Diencephalon (tissue), 1 donor: ENCODE measurements at places on chromosomes 6 and 20. TPM values are rescaled to one million over a fixed set of nuclear protein-coding genes. Genes with fewer than 3 reads are reported as not detected.

The FKBP1C gene
- 0.69 TPM for total RNA-seq

The SOX18 gene
- total RNA-seq, result 1.6 TPM

The KIF13A gene
- total RNA-seq, result 35.5 TPM

The FUT9 gene
- 102 TPM for total RNA-seq

The TINAG gene
- total RNA-seq, result not detected

The CALHM5 gene
- total RNA-seq, result 1.2 TPM

The MYT1 gene
- total RNA-seq, result 11.3 TPM

The IL17A gene
- not detected for total RNA-seq

The PPP1R3G gene
- 3.7 TPM for total RNA-seq

The MTFR2 gene
- 0.92 TPM for total RNA-seq

The HLA-DPA1 gene
- 2.1 TPM for total RNA-seq

The E2F1 gene
- total RNA-seq, result 3.7 TPM

The ABHD16B gene
- total RNA-seq, result not detected

The FAM83C gene
- not detected for total RNA-seq

The RCAN2 gene
- total RNA-seq, result 42.7 TPM

The PRDM13 gene
- total RNA-seq, result 0.46 TPM

The LY6G6F gene
- total RNA-seq, result not detected

The SAMD5 gene
- total RNA-seq, result 26.3 TPM

The AIF1 gene
- 22.6 TPM for total RNA-seq

The DEFB124 gene
- total RNA-seq, result not detected

The COL9A1 gene
- total RNA-seq, result 10.8 TPM

The SLC4A11 gene
- not detected for total RNA-seq

The GABRR2 gene
- total RNA-seq, result not detected

The PTCRA gene
- total RNA-seq, result not detected

The RRBP1 gene
- total RNA-seq, result 12.0 TPM

The SCAND1 gene
- total RNA-seq, result 26.5 TPM

The HLA-DRB1 gene
- 9.9 TPM for total RNA-seq

The EFCAB8 gene
- not detected for total RNA-seq

The UFL1 gene
- 28.6 TPM for total RNA-seq

The CNPY3 gene
- 26.3 TPM for total RNA-seq

The MCCD1 gene
- total RNA-seq, result not detected

The ECT2L gene
- 1.2 TPM for total RNA-seq

The PLCB4 gene
- 41.1 TPM for total RNA-seq

The BPIFA1 gene
- total RNA-seq, result not detected

The ZC2HC1B gene
- total RNA-seq, result not detected

The HLA-DRA gene
- total RNA-seq, result 8.5 TPM
